ENCODE measurements at places on chromosomes 11 and 22.

GRCh38 chr11:78535027-78535426 lies 39.6 kb downstream of the NARS2 start:
- no peak for DNase-seq

DNA sequence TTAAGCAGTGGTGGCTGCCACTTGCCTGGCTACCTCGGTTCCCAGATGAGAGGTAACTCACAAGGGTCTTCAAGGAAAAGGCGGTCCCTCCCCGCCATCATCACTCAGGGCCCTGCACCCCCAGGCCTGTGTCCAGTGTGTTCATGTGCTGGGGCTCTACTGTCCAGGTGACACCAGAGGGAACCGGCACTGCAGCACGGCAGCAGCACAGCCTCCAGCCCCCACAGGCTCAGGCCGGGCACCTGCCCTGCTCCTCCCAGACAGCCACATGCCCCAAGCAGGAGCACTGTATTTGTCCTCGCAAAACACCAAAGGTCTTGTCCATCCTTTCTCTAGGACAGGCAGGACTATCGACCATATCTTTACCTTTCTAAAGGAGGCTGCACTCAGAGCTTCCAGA lies 982.1 kb downstream of the NTM start:
- DNase-seq = no peak

- DNase-seq = no peak
These were observed 1.2 kb downstream of the GUCY1A2 start for GRCh38 chr11:107017104-107017432.

- DNase-seq = no peak
These were observed 12.1 kb downstream of the PRG3 start for GRCh38 chr11:57368845-57369232.

- DNase-seq = no peak
These were observed 82.5 kb downstream of the SBF2 start for GRCh38 chr11:10211470-10211869.

GRCh38 chr11:33557201-33557600 lies 143.4 kb downstream of the C11orf91 start:
- no peak for DNase-seq

- no peak for DNase-seq
These were observed 230.7 kb upstream of the CHORDC1 start for GRCh38 chr11:90453525-90453924.

GRCh38 chr11:60119710-60120109 lies 31.2 kb downstream of the MS4A2 start:
- no peak for DNase-seq
